Hematopoietic multipotent progenitor cell treated with erythropoietin and hydrocortisone succinate and interleukin-3 and kit ligand, for 17 days (in vitro differentiated cells): ENCODE measurements at places on chromosomes 2 and 18.

- DNase-seq = no peak
These were observed 121.4 kb downstream of the CTAGE1 start for GRCh38 chr18:22296304-22296703.

- DNase-seq = no peak
These were observed 706.0 kb downstream of the KCNJ3 start for GRCh38 chr2:155404433-155405002.

- DNase-seq = peak; percentile 18
These were observed 414.2 kb upstream of the CHST9 start for GRCh38 chr18:27599202-27599829.

DNA sequence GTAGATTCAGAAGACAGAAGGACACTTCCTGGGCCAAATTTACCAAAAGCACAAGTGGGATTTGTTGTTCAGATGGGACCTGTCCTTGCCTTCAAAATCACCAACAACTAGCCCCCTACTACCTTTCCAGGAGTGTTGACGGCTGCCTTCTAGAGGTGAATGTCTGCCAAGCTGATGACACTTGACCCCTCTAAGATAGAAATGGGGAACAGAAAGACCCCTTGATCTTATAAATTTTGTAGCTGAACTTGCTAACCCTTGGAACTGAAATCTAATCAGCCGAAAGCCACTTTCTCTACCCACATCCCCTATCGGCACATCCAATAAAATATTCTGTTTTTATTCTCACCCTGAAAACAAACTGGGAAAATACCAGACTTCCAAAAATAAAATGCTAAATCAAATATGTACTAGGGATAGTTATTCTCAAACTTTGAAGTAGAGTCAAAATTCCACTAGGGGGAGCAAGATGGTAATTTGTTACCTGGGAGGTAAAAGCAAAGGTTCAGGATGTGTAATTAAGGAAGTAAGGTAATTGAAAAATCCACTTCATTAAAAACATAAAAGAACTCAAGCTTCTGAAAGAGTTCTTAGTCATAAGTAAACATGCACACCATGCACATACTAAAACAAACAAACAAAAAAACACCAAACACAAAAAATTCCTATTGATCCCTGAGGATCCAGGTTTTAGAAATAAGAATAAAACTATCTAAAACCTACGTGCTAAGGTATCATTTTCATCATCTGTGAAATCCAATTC is 119.2 kb downstream of the ANKRD44 start:
- DNase-seq = peak; percentile 40

- no peak for DNase-seq
These were observed 73.0 kb downstream of the MTCL1 start for GRCh38 chr18:8778386-8778785.

DNA sequence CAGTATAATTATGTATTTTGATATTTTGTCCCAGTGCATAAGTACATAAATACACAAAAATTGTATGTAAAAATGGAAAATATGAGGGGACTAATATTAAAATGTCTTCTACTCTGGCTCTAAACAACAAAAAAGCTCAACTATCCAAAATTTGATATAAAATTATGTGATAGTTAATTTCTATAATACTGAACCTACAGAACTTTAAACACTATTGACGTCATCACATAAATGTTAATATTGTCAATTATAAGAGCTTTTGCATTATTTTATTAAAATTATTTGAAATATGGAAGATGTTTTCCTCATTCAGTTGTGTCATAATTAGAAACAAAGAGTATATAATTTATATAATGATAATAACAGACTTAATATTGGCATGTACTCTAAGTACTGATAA is 1139.7 kb upstream of the TMEFF2 start:
- no peak for DNase-seq

DNA sequence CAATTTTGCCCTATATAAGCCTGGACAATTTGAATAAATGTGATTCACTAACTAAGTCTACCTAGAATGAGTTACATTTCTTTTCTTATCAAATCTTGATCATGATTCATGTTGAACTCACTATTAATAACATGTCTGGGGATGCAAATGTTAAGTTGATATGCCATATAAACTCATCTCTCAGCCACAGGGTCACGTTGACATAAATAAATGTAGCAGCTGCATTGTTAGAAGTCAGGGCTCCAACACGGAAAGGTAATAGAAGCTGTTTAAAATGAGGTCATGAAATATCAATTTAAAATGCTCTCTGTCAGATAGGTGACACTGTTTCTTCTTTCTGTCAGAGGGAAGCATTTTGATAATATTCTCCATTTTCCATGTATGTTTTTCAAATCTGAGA is 521.9 kb downstream of the CCDC85A start:
- DNase-seq = no peak

GRCh38 chr2:136005462-136006196 is 20.2 kb upstream of the DARS1 start:
- no peak for DNase-seq

GRCh38 chr2:202122980-202123720 is 50.1 kb downstream of the KIAA2012 start:
- DNase-seq = no peak

- DNase-seq = peak; percentile 95
These were observed at the start of gene RMC1 for GRCh38 chr18:23503038-23503962. RMC1 (plus strand) TSS chr18:23503511; CDS start chr18:23503619, 108 bp downstream.

DNA sequence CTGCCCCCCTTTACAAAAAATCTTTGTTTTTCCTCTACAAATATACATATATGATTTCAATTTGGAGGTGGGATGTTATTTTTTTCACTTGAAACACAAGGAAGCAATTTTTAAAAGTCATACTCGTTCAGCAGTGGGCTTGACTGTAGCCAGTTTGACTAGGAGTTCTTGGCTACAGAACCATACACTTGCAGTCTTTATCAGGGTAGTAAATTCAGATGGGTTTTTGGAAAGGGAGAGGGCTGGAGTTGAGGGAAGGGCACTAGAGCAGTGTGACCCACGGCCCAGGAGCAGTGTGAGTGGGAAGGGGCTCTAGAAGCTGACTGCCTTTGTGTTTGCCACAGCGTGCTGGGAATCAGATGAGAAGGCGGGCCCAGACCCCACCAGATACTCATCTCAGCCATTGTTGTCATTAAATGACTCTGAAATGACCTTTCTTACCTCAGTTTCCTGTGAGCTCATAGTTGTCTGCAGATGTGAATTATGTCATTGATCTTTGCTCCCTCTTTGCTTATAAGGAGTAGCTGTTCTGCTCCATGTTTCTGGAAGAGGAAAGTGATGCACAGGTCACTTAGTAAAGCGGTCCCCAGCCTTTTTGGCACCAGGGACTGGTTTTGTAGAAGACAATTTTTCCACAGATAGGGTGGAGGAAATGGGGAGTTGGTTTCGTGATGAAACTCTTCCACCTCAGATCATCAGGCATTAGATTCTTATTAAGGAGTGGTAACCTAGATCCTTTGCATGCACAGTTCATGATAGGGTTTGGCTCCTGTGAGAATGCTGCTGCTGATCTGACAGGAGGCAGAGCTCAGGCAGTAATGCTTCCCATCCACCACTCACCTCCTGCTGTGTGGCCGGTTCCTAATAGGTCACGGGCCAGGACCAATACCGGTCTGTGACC is 116.8 kb downstream of the SPTBN1 start:
- no peak for DNase-seq

DNA sequence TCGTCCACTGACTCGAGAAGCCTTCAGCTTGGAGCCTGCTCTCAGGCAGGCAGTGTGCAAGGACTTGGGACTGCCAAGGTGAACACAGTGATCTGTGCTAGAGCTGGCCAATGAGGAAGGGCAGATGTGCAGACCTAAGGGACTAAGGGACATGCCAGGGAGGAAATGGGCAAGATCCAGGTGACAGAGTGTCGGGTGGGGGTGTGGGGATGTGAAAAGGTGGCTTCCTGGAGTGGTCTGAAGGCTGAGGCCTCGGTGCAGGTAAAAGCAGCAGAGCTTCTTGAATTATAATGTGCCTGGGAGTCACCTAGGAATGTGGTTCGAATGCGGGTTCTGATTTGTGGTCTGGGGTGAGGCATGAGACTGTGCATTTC is 42.0 kb downstream of the STEAP3 start:
- DNase-seq = no peak

DNA sequence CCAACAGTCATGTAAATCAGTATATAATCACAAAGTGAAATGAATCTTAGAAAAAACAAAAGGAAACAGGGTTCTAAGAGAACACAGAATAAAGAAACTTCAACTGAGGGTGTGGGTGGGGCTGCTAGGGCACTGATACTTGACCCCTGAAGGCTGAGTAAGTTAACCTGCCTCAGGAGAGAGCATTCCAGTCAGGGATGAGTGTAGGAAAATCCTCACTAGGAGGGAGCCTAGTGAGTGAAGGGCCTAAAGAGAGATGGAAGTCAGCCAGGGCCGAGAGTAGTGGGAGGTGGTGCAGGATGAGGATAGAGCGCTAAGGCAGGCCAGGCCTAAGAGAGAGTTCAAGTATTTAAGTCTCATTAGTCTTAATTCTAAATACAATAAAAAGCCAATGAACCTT is 342.6 kb downstream of the SATB2 start:
- DNase-seq = no peak

- no peak for DNase-seq
These were observed 226.3 kb upstream of the HDAC4 start for GRCh38 chr2:239626961-239627592.

DNA sequence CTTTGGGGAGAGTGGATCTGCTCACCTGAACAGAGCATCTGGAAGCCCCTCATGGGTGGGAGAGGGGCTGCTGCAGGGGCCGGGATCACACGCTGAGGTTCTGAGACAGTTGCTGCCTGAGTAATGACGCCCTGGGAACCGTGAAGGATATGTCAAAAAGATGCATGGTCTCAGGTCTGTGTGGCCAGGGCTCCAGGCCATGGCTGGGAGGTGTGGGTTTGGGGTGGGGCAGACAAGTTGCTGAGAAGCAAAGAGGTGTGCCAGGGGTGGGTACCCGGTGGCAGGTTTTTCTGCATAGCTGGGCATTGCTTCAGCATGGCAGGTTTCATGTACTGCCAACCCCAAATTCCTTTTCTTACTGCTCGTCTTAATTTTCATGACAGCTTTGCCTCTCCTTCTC is 133.5 kb downstream of the RPIA start:
- DNase-seq = no peak

GRCh38 chr18:31835528-31836133 is 75.0 kb upstream of the SLC25A52 start:
- no peak for DNase-seq
